HTR-8/SVneo (cell line): ENCODE measurements at places on chromosomes 6 and 20.

DNA sequence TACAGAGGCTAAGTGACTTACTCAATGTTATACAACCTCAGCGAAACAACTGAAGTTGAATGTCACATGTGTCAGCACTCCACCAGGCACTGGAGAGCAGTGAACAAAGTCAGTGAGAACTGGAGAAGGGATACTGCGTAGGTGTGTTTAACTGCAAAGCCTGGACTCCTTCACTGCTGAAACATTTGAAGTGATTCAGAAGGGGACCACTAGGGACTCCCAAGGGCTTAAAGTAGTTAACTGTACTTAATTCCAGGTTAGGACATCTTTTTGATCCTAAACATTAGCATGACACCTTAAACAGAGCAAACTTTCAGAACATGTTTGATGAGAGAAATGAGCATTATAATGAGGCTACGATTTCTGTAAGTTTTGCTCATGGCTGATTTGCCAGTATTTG, 45.0 kb upstream of the ZBTB24 start:
- DNase-seq: peak; percentile 15

DNA sequence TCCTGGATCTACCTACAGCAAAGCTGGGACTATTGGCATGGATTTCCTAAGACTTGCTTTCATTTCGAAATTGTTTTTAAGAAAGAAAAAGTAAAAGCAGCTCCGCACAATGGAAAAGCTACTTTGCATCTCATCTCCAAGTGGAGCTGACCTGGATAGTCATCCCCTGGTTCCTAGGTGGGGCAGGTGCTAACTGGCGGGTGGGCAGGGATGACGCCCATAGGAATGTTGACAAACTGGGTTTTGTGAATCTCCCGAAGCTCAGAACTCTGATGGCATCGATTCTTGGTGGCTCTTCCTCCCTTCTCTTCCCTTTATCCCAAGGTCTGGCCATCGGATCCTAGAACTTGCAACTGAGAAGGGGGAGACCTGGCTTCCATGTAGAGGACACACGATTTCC, 12.4 kb upstream of the EZR start:
- DNase-seq: no peak

- no peak for DNase-seq
Measured at GRCh38 chr6:160408528-160408927, 60.4 kb downstream of the SLC22A3 start.

GRCh38 chr6:166650824-166651807, 24.1 kb upstream of the RPS6KA2 start:
- DNase-seq: no peak

GRCh38 chr6:146931214-146931613, 273.0 kb upstream of the STXBP5 start:
- no peak for DNase-seq

DNA sequence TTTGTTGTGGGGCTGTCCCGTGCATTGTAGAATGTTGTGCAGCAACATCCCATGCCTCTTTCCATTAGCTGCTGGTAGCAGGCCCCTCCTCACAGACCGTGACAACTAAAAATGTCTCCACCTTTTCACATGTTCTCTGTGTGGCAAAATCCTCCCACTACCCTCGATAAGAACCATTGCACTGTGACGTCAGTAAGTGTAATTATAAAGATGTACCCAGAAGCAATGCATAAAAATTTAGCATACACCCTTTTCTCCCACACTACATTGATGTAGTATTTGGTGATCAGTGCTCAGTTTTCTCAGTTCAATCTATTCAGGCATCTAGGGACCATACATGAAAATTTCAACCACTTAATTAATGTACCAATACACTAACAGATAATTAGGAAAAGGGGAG, 389.9 kb downstream of the DOK5 start:
- DNase-seq: no peak

DNA sequence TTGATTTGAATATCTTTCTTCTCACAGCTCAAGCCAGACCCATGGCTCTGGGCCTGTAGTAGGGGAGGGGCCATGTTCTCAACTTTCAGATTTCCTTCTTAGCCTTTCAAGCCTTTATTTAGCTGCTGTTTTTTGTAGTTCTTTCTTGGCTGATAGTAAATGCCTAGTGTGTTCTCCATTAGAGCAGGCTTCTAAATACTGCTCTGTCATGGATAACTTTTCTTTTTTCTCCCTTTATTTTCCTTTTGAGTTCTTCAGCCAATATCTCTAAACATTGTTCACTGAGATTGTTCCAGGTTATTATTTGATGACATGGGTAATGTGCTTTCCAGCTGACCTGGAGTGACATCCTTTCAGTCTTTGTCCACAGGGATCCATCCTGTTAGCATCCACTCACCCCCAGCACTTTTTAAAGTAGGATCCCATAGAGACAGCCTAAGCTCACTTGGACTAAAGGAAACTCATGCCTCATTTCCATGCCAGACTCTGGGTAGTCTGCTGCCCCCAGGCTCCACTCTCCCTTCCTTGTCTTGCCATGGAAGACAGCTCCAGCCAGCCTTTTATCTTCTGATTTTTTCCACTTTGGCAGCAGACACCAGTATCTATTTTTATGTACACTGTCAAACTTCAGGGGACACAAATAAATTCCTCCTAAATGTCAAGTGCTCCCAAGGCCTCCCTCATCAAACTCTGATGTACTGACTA, 645.6 kb downstream of the RNF144B start:
- no peak for DNase-seq

GRCh38 chr6:109740787-109741186, 49.7 kb downstream of the FIG4 start:
- no peak for DNase-seq

DNA sequence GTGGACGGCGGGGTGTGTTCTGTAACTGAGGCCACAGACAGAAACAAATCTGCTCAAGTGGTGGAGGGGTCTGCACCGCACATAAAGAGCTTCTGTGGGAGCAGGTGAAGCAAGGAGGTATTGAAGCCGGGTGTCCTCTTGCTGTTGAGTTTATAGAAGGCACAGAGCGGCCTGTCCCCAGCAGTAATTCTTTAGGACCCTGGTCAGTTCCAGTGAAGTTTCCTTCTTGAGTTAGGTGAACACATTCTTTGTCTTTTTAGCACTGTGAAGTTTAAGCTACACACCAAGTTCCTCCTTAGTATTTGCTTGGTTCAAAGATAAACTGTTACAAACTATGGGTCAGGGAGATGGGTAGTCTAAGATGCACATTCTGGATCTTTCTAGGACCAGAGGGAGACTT, 6.1 kb downstream of the PRDM1 start:
- DNase-seq: no peak

DNA sequence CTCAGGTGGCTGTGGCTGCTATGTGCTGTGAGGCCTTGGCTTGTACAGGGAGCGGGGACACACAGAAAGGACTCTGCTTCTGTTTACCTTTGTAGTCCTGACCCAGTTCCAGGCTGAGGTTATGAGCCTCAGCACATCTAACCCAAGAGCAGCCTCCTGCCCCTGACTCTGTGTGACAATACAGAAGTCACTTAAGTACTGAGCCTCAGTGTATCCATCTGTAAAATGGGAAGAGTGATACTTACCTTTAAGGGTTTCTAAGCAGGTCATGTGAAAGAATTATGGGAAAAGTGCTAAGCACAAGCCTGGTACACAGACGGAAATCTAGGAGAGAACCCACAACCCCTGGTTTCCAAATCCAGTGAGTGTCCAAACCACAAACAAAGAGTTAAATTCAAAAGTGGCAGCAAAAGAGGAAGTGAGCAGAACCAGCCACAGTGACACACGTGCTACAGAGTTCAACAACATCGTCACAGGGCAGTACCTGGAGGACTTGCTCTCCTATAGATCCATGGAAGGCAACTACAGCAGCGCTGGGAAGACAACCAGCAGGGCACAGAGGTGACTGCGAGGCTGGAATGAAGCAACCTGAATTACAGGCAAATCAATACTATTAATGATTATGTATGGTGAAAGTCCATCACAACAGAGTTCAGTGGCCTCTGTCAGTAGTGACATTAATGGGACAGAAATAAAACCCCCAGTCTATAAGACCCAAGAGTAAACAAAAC, 12.5 kb downstream of the TRIM26 start:
- DNase-seq: no peak

- no peak for DNase-seq
Measured at GRCh38 chr6:152277826-152278329, 359.3 kb downstream of the SYNE1 start.

- DNase-seq: peak; percentile 64
Measured at GRCh38 chr20:675453-676314, at the start of gene SCRT2. SCRT2 (minus strand) TSS chr20:675802; CDS start chr20:675601, 201 bp downstream.

GRCh38 chr6:13280254-13280653, 48.1 kb downstream of the TBC1D7 start:
- no peak for DNase-seq

DNA sequence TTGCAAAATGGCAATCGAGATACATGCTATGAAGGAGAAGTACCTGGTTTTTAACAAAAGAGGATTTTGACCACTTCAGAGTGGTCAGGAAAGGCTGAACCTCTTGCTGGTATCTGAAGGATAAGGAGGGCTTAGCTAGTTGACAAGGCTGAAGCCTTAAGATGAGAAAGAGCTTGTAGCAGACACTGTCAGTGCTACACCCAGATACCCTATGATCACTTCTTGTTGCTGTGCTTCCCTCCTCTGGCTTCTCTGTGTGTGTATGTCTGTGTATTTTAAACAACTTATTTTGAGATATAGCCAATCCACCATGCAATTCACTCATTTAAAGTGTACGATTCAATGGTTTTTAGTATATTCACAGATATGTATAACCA, 38.9 kb upstream of the TGM2 start:
- DNase-seq: no peak

DNA sequence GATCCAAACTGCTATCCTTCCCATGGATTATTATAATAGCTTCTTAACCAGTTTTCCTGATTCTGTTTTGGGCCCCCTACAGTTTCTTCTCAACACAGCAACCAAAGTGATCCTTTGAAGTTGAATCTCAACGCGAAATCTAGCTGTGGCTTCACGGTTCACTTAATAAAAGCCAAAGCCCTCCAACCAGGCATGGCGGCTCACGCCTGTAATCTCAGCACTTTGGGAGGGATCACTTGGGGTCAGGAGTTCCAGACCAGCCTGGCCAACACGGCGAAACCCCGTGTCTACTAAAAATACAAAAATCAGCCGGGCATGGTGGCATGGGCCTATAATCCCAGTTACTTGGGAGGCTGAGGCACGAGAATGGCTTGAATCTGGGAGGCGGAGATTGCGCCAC, 3.3 kb downstream of the RMND1 start:
- DNase-seq: no peak

DNA sequence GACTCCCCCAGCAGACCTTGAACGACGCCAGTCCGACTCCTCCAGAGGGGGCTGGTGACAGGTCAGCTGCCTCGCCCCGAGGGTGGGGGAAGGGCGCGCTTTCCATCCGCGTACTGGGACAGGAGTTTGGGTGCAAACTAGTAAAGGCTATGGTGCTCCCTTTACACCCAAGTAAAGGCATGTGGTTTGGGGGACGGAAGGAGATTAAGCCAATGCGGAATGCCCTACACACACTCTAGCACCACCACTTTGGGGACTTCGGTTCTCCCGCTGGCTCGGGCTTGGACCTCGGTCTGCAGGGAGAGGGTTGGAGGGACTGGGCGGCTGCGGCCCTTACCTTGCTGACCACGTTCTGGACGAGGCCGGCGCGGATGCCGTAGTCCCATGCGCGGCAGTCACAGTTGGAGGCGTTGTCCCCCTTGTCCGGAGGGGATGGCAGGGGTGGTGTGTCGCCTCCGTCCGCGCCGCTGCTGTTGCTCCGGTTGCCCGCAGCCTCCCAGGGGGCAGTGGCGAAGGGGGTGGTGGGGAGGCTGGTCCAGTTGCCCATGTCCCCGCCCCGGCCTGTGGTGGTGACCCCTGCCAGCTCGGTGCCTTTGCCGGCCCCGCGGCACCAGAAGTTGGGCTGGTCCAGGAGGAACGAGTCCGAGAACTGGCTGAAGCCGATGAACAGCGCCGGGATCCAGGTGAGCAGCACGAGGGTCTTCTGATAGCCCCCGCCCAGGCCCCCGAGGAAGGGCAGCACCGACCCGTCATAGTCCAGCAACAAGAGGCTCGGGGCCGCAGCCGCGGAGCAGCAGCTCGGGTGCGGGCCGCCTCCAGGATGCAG, 1.1 kb downstream of the SLC22A23 start:
- no peak for DNase-seq

DNA sequence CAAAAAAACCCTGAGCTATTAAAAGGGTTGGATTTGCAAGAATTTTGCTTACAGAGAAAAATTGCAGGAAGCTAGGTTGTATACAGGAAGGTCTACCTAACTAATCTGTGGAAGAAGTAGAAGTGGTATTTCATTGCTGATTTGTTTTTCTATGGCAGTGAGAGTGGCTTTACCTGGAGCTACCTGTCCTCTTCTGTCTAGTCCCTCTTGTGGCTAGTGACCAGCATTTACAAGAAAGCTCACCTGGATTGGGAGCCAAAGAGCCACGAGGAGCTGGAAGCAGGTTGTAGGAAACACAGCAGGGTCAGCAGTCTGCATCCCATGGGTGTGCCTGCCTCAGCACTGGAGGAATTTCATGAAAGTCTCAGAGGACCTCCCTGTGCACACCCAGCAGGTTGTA, 120.3 kb upstream of the RALGAPA2 start:
- no peak for DNase-seq
